ENCODE measurements at places on chromosomes 2 and 18.
A peak's percentile ranks its signal among the peaks of the same experiment; 100 is the strongest.

DNA sequence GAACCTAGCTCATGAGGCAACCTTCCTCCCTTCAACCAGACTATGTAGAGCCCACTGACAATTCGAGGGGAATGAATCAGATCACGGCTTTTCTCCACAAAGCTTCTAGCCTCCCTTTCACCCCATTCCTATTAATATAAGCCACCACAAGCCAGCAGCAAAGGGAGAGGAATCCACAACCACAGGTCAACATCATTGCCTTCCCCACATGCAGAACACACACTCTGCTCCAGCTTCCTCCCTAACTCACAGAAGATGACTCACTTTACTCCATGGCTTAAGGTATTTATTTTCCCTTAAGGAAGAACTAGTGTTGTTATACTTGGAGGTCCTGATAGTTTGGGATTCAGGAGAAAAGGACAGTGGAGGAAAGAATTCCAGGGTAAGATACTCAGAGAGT is 272.2 kb downstream of the C1D start:
- no peak for DNase-seq

GRCh38 chr18:23131693-23132319 is 3.5 kb upstream of the CABLES1 start:
- DNase-seq: no peak

GRCh38 chr2:132503701-132504100 is 87.1 kb downstream of the GPR39 start:
- DNase-seq: no peak

- DNase-seq: no peak
Observed at GRCh38 chr2:184927040-184927439, 328.7 kb downstream of the ZNF804A start.

DNA sequence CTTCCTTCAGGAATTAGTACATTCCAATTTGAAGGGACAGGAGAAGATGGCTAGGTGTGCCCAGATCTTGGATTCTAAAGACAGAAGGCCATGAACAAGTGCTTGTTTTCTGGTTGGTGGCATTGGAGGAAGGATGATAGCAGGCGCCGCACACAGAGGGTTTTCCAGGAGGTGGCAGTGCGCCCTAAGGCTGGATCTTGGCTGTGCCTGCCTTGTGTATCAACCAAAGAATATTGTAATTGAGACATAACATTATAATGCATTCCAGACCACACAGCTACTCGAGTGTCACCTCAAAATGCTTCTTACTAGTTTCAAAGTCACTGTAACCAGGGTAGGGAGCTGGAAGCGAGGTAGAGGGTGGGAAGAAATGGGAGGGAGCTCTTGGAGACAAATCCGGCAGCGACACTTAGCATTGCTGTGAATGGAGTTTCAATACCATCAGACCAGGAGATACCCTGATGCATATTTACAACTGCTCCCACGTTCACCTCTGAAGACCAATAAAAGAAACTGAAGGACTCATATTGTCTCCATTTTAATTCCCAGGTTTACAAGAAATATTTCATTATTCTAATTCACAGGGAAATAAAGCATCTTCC is 42.5 kb downstream of the CPO start:
- peak; percentile 38 for DNase-seq

- DNase-seq: peak; percentile 71
Observed at GRCh38 chr2:237475704-237476141, 11.3 kb upstream of the MLPH start.

DNA sequence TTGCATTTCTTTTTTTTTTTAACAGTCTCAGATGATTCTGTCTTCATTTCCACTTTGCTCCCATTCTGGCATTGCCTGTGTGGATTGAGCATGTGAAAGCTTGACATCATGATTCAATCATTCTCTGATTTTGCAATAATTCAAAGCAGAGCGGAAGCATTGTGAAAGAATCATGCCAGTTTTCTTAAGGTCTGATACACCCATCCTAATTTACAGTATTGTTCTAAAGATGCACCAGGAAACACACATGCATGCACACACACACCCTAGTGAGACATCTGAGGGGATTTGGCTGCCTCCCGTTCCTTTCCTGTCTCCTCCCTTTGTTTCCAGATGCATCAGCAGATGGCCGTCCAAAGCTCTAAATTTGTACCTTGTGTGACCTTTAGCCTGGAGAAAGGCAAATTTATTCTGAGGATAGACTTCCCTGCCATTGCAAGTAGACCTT is 97.3 kb downstream of the FMNL2 start:
- DNase-seq: no peak

DNA sequence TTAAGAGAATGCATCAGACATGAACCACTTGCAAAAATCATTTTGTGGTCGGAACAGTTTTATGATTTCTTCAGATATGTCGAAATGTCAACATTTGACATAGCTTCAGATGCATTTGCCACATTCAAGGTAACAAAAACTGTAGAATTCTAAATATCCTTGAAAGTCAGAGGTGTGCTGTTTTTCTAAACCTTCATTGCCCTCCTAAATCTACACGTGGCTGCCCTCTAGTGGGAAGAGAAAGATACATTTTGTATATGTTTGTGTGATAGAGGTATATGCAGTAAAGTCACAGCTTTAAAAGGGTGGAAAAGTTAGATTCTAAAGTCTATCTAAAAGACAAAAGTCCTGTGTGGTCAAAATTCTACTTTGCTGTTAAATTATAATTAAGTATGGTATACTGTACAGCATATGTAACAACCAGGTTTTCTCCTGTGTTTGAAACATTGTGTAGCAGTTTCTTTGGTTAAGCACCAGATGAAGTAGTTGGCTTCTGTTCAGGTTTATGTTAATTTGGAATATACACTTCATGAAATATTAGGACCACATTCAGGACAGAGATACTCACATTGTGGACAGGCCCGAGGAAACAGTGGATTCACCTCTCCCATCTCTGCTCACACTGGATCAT is 65.9 kb upstream of the ITM2C start:
- no peak for DNase-seq

DNA sequence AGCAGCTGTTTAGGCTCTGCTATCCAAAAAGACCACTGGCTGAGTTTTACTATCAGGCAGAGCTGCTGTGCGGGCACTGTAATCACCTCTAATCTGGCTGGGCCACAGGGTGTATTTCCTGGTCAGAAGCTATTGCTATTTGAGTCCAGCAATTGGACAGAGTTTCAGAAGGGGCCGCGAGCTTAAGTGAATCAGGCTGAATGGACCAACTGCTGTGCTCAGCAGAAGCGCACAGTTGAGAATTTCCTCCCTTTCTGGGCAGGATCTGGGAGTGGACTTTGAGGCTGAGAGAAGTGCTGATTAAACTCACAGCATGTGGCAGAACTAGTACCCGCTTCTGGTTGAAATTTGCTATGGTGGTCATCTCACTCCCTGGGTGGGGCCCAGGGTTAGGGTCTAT is 251.8 kb downstream of the INSIG2 start:
- no peak for DNase-seq

DNA sequence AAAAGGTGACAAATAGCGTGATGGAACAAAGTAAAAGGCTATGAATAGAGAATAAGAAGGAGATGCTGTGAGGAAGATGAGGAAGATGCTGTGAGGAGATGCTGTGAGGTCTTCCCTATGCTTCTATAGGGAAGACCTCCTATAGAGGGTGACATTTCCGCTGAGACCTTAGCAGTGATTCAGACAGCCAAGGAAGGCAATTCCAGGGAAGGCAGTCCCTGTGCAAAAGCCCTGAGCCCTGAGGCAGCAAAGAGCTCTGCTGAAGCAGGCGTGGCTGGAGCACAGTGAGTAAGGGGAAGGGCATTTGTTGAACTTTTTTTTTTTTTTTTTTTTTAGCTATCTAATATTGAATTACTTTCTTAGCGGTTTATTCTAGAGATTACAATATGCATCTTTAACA is 142.7 kb upstream of the FOSL2 start:
- DNase-seq: peak; percentile 73

DNA sequence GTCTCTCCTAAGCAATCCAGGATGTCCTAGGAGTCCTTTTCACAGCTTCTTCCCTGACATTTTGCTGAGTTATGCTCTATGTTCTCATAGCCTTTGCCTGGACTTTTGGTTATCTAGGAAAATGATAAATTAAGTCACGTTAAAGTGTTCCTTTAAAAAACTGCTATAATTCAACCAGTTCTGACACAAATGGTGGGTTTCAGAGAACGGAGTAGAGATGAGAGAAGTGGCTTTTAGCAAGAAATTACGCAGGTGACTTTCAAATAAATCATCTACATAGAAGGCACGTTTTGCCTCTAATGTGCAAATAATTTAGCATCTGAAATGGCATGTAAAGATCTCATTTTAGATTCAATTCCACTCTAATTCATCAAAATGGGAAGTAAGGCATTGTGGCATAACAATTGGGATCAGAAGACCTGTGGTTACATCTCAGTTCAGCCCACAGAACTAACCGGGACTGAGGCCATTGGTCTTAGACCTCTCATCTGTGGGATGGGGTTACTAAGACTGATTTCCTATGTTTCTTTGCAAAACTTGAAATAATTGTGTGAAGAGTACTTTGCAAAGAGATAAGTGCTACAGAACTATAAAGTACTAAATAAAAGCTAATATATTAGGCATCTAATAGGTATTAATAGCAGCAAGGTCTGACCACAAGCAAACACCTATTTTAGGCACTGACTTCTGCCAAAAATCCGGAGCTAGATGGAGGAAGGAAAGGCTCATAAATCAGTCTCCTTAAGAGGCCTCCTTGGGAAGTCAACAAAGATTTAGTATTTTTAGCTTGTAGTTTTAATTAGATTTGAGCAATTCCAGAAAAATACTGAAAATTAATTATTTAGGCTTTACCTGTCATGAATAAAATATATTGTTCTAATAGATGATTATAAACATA is 211.4 kb downstream of the PIEZO2 start:
- no peak for DNase-seq

DNA sequence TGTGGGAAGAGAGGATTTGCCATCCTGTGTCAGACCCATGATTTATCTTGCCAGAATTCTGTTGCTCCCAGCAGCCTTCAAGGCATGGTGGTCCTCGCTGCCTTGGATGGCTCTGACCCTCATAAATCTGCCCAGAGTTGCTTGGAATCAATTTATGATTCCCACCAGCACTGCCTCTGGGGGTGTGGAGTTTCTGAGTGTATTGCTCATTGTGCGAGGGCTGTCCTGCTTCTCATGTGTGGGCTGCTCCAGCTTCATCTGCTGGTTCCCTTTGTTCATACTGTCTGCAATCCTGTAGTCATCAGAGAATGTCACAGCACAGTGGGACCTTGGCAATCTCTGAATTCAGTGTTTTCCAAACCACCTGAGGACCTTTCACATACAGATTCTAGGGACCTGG is 139.8 kb downstream of the CLIP4 start:
- no peak for DNase-seq

- no peak for DNase-seq
Observed at GRCh38 chr2:205988274-205988673, 97.7 kb downstream of the INO80D start.

- DNase-seq: no peak
Observed at GRCh38 chr2:238649123-238649522, 198.8 kb upstream of the TWIST2 start.

GRCh38 chr2:26725521-26725820 is 32.9 kb downstream of the KCNK3 start:
- DNase-seq: no peak

DNA sequence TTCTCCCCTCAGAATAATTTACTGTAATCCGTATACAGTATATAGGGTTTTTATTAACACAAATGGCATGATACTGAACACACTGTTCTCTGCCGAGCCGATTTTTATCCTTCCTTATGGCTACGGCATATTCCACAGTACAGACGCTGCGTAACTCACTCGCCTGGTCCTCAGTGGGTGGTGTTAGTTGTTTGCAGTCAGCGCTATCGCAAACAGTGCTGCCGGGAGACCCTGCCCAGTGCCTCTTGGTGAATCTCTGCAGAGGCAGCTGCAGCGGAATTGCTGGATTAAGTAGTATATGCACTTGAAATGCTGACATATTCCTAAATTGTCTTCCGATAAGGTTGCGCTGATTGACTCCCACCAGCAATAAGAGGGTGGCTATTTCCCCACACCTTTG is 73.9 kb downstream of the MARCO start:
- DNase-seq: no peak

DNA sequence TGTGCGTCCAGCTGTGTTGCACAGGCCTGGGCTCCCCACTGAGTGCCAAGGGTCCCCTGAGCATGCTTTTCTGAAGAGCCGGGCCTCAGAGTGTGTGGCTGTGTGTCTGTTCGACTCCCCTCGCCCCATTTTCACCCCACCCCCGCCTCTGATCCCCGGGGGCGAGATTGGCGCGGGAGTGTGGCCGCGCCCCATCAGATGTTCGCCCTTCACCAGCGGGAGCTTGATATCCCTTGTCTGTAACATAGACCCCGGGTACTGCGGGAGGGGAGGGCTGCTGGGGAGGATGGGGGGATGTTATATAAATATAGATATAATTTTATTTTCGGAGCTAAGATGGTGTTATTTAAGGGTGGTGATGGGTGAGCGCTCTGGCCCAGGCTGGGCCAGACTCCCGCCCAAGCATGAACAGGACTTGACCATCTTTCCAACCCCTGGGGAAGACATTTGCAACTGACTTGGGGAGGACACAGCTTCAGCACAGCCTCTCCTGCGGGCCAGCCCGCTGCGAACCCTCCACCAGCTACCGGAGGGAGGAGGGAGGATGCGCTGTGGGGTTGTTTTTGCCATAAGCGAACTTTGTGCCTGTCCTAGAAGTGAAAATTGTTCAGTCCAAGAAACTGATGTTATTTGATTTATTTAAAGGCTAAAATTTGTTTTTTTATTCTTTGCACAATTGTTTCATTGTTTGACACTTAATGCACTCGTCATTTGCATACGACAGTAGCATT is 1.5 kb downstream of the RHOB start:
- no peak for DNase-seq

DNA sequence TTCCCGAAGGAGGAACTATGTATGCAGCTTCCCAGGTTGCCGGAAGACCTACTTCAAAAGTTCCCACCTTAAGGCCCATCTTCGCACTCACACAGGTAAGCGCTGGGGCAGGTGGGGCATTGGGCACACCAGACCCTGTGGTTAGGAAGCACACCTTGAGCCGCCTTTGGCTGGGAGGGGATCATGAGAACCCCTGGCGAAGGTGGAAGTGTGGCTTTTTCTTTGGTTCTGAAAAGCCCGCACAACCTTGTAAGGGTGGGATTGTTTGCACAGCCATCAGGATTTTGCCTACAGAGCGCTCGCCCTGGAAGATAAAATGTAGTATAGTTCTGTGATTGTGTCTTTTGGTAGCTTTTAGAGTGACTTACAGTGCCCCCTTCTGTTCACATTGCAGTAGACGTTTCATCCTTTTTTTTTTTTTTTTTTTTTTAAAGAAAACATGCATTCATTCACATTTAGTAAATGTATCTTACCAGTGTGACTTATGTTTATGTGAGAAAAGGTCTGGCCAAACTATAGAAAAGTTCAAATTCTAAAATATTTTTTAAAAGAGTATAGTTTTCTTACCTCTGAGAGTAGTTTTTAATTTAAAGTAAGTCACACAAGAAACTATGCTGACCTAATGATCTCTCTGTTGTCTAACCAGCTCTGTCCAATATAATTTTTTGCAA is 5.3 kb downstream of the KLF11 start:
- DNase-seq: peak; percentile 68

Measured in H54 (cell line).